ENCODE measurements at places on chromosomes 3 and 15.

DNA sequence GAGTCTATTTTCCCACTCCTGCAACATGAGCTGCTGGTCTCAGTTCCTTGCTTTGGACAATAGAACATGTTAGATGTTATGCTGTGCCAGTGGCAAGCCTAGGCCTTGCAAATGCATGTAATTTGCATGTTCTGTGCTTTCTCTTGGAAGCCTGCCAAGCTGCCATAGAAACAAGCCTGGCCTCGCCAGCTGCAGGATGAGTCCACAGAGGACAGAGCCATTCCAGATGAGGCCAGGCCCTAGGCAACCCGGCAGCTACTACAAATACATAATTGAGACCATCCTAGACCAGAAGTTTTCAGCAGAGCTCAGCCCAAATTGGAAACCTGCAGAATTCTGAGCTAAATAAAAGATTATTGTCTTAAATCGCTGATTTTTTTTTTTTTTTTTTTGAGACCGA lies 39.6 kb downstream of the TRIM69 start:
- no peak for DNase-seq

DNA sequence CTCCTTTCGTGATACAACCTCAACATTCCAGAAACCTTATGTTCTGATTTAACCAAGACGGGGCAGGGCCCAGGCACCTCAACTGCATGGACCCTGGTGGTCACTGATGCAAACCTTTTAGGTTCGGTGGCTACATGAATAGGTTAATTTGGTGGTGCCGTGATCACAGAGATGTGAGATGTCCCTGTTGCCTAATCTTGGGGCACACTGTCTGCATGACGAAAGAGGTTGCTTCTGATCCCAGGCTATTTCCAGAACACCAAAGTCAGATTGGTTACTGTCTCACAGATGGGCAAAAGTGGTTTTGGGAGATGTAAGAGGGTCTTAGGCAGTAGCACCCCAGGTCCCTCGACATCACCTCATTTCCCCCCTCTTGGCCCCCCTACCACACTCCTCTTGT lies 4.0 kb upstream of the CCR1 start:
- no peak for DNase-seq

GRCh38 chr15:61051569-61052031 lies 177.5 kb downstream of the RORA start:
- DNase-seq: peak; percentile 71

DNA sequence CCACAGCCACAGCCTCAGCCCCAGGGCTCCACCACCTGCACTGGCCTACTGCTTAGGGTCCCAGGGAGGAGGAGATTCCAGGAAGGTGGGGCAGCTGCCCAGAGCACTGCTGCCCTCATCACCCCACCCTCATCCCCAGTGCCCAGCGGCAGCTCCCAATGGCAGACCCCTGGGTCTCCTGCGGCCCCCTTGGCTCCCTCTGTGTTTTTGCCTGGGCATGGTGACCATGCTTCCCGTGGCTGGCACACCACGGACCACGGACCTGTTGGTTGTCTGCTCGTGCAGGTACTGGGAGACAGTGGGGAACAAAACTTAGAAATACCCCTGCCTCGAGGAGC lies 2.7 kb downstream of the CHST13 start:
- peak; percentile 40 for DNase-seq

- DNase-seq: no peak
These were observed 102.3 kb upstream of the GBE1 start for GRCh38 chr3:81863756-81864155.

GRCh38 chr3:193701953-193702635 lies 109.1 kb downstream of the OPA1 start:
- DNase-seq: no peak

Data from sigmoid colon (tissue), 7 donors.